Panc1 (cell line): ENCODE measurements at places on chromosomes 16 and 17.

GRCh38 chr17:57945996-57946797, 9.0 kb downstream of the CUEDC1 start:
- DNase-seq, result no peak

DNA sequence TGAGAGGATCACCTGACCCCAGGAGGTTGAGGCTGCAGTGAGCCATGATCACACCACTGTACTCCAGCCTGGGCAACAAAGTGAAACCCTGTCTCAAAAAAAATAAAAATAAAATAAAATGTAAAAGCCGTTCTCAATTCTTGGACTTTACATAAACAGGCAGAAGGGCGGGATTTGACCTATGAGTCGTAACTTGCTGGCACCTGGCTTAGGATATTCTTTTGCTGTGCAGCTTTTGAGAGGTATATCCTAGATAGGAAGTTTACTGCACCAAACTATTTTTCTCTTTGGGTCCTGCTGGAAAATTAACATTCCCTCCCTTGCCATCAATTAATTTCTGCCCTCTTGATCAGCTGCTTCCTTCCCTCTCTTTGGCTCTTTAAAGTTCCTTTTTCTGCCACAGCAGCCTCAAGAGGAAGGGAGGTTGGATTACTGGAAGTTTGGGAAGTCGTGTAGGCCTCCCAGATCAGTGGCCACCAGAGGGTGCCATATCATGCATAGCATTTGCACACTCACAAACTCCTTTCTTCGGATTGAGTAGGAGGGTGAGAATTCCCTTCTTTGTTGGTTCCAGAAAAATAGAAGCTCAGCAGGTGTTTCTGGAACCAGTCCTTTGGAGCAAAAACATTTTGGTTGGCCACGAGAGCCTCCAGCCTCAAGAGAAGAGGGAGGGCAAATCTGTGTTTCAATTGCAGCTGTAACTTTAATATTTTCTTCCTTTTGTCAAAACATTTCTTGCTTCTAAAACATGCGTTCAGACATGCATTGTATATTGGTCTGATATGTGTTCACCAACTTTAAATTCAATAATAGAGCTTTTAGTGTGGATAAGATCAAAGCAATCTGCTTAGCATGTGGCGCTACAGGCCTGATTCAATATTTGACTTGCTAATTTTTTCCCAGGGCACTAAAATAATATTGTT, 147.3 kb downstream of the CCDC182 start:
- DNase-seq, result peak; percentile 32

DNA sequence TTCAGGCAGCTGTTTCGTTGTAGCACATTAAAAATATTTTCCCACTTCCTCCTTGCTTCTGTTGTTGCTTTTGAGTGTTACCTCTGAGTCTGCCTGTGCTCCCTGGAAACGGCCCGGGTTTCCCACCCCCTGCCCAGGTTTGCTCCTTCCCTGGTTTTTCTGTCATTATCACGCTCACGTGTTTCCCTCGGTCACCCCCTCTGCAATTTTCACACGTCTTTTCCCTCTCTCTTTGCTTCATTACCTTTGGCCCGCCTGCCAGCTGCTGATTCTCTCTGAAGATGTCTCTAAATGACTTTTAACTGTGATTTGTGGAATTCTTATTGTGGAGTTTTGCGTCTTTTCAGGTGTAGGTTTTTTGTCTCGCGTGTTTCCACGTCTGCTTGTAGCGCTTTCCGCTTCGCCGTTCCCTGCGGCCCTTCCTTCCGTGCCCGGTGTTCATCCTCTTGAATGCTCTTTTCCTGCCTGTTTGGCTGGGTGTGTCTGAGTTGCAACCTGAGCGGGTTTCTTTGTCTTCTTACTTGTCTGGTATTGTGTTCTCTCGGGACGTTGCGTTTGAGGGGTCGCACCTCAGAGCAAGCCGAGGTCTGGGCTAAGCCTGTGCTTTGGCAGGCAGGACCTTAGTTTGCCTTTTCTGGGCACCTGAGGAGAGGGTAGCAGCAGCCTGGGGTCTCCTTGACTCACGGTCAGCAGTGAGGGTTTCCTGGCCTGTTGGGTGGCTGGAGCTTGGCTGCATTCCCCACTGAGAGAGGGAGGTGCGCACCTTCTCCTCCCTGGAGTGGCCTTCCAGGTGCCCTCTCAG, 96.3 kb upstream of the ZNF750 start:
- DNase-seq, result no peak

- DNase-seq, result no peak
These were observed 8.6 kb downstream of the CARHSP1 start for GRCh38 chr16:8859913-8860881.

GRCh38 chr16:61555718-61556441, 480.4 kb downstream of the CDH8 start:
- no peak for DNase-seq

DNA sequence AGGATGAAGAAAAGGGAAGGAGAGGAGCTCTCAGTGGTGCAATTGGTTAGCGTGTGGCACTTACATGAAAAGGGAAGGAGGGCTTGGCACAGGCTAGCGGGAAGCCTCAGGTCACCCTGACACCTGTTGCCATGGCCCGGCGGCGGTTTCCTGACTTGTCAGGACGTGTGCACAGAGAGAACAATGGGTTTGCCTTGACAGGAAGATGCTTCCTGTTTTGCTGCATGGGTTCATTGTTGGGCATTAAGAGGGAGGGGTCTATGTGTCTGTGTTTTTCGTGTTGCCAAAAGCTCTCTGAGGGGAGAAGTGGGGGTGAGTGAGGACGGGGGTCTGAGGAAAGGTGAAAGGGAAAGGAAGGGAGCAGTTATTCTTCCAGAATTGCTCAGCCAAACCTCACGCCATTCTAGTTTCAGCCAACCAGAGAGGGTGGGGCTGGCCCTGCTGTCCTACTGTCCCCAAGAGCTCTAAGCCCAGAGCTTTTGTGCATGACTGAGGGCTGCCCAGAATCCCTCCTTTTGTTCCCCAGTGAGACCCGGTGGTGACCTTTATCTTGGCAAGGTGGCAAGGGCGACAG, 17.1 kb upstream of the CCR7 start:
- no peak for DNase-seq

GRCh38 chr16:48124266-48124665, 31.5 kb downstream of the ABCC12 start:
- DNase-seq, result no peak

- no peak for DNase-seq
These were observed 325.9 kb downstream of the SEC14L1 start for GRCh38 chr17:77466596-77467223.

- DNase-seq, result no peak
These were observed 33.6 kb upstream of the XYLT2 start for GRCh38 chr17:50312308-50312707.

GRCh38 chr16:64351121-64351520, 770.7 kb downstream of the CDH11 start:
- DNase-seq, result no peak

GRCh38 chr16:194516-194915, 14.3 kb downstream of the HBQ1 start:
- no peak for DNase-seq

GRCh38 chr17:15403276-15403939, 62.0 kb upstream of the TEKT3 start:
- DNase-seq, result no peak

DNA sequence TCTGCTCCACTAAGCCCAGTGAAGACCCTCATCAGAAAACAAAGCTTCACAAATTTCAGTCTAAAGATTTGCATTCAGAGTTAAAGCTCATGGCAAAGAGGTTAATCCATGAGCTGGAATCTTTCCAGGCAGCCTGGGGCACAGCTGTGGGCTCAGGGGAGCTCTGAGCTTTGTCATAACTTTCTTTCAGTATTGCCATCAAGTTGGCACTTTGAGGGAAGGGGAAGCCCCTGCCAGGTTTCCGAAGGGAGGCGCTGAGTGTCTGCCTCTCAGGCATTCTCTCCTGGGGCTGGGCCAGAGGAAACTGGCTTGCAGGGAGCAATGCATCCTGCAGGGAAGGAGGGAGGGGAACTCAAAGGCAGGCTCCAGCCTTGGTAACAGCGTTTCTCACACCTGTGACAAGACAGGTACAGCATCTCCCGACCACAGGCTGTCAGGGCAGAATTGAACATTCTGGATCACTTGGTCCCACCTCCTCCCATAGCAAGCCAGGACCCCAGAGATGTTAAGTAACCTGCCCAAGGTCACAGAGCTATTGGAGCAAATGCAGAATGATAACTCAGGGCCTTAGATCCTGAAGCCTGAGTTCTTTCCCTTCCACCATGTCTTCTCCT, 3.9 kb downstream of the LPO start:
- no peak for DNase-seq

DNA sequence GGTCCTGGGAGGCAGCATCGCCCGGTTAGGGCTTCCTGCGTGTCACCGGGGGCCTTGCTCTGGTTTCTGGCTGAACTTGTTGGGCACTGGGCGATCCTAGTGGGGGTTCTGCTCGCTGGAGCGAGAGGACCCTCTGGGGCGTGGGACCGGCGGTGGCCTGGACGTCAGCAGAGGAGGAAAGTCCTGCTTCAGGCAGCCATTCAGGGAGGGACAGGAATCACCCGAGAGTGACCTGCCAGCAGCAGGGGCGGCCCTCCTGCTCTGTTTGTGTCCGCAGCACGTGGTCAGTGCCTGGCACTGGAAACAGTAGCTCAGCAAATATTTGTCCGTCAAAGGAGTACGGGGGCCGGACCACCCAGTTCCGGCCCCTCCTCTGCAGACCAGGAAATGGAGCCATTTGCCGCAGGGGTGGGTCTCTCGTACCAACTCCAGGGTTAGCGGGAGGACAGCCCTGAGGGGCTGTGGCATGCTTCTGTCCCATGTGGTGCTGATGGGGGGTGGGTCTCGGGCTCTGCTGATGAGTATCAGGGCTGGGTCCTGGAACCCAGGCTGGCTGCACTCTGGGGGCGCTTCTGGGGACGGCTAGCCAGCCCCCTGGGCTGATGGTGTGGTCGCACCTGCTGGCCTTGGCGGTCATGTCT, 48.3 kb downstream of the BAIAP2 start:
- no peak for DNase-seq

- DNase-seq, result no peak
These were observed 6.2 kb upstream of the MEOX1 start for GRCh38 chr17:43667947-43668348.

DNA sequence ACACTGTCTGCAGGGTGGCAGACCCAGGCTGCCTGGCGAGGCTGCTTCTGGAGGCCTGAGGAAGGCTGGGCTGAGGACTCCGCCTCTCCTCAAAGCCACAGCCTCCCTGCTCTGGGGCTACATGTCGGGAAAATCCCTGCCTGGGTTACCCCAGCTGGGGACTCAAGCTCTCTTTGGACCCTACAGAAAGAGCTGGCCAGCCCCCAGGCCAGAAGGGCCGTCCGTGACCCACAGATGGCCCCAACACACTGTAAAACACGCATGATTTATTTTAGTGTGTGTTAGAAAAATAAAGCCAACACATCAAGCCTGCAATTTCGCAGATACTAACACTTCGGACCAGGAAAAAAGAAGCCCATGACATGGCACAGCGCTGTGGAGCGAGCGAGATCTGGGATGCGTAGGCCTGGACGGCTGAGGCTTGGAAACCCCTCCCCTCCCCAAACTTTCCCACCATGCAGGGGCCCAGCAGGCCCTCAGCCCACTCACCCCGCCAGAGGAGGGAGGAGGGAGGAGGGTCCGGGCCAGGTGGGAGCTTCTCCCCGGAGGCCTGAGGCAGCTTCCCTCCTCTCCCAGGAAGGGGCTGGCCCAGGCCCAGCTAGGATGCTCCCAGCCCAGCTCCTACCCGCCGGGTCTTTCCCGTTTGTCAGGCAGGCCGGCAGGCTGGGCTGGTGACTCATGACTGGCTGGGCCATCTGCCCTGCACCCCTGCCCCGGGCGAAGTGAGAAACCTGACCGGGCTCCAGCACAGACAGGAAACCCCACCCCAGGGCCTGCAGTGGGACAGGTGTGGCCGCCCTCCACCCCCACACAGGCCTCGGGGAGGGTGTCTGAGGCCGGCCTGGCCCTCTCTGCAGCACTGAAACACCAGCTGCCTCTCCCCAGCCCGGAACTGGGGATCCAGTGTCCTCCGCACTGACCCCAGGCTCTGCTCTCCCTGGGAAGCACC, 34.1 kb upstream of the SLC38A10 start:
- DNase-seq, result no peak

DNA sequence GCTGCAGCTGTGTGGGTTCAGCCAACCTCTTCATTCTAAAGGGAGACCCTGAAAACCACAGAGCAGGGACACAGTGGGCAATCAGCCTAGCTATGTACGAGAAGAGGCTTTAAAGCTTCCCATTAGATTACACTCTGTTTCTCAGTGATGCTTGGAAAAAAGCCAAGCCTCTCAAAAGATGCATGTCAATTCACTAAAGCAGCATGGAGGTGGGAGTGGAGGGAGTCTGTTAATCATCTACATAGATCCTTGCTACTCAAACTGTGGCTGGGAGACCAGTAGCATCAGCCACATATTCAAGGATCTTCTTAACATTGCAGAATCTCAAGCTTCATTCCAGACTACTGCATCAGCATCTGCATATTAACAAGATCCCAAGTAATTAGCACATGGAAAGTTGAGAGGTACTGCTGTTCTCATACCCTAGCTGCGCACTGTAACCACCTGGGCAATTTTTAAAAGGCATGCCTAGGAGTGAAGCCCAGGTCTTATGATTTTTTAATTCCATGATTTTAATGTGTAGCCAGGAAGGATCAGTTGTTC, 305.9 kb downstream of the PMP22 start:
- no peak for DNase-seq

DNA sequence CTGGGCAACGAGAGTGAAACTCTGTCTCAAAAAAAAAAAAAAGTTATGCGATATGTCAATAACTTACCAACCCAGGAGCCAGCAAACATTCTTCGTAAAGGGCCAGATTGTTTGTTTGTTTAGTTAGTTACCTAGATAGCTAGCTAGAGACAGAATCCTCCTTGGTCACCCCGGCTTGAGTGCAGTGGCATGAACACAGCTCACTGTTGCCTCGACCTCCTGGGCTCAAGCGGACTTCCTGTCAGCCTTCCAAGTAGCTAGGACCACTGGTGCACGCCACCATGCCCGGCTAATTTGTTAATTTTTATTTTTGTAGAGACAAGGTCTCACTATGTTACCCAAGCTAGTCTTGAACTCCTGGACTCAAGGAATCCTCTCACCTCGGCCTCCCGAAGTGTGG, 113.0 kb downstream of the LITAF start:
- no peak for DNase-seq

- no peak for DNase-seq
These were observed 39.3 kb upstream of the TOB1 start for GRCh38 chr17:50905460-50905803.

DNA sequence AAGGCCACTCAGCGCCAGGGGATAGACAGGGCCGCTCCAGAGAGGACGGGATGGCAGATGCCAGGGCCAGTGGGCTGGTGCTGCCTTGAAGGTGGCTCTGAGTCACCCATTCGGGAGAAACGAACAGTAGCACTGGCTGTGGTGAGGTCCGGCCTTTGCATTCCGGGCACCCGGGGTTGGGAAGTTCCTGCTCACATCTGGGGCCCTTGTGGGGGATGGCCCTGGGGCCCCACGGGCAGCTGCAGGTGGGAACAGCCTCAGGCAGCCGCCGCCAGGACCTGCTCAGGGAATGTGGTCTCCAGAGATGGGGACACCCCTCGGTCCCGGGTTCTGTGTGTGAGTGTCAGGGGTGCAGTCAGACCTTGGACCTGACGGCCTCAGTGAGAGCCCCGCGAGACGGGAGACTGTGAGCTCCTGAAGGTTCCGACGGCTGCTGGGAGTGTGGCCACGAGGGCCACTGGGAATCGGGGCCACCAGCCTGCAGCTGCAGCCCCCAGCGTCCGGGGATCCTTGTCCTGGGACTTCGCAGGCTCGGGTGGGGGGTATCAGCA, 1.4 kb downstream of the CBFA2T3 start:
- DNase-seq, result no peak
